Omental fat pad (tissue), 4 donors: ENCODE measurements at places on chromosomes 13 and 19.

DNA sequence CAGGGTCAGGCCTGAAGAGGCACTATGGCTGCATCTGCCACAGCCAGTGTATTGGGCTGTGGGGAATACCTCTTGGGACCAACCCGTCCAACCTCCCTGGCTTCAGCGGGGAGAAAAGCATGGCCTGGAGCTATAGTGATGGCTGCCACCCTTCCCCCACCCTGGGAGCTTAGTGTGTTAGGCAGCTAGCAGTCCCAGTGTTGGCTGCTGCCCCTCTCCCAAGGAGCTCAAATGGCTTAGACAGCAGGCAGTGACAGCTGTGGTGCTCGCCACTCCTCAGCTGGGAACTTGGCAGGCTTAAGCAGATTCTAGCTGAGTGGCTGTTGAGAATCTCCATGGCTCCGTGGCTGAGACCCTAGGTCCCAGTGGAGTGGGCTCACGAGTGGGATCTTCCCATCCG is 19.7 kb downstream of the ACOD1 start:
- DNase-seq: no peak

DNA sequence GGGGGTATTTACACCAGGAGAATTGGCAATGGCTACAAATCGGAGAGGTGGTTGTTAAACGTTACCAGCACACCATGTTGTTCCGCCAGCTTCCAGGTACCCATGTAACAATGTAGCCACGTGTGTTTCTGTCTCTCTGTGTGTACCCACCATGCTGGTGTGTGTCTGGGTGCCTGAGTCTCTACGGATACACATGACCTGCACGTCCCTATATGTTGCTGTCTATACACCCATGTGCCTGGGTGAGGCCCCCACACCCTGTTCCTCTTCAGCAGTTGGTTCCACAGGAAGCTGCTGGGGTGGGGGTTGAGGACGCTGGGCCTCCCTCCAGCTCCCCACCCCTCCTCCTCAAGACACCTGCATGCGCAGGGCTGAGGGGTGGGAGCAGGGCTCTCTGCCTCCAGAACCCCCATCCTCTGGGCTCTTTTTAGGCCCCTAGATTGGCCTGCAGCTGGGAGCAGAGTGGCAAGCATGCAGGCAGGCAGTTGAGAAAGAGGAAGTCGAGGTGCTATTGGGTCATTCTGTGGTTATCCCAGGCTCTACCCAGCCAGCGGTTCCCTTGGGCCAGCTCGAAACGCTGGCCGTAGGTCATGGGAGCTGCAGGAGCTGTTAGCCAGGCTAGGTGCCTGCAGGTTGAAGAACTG is at the start of gene ARHGEF18:
Gene ARHGEF18 (plus strand): TSS at position 351 of the 644 bp plus-strand sequence. CDS start 13,954 bp downstream, outside the sequence.
- DNase-seq: no peak

GRCh38 chr13:38868870-38869269 is 121.8 kb downstream of the STOML3 start:
- DNase-seq: no peak

GRCh38 chr13:59906413-59907049 is 257.2 kb downstream of the DIAPH3 start:
- DNase-seq: no peak

- no peak for DNase-seq
Observed at GRCh38 chr19:11111117-11111770, 22.0 kb downstream of the LDLR start.

DNA sequence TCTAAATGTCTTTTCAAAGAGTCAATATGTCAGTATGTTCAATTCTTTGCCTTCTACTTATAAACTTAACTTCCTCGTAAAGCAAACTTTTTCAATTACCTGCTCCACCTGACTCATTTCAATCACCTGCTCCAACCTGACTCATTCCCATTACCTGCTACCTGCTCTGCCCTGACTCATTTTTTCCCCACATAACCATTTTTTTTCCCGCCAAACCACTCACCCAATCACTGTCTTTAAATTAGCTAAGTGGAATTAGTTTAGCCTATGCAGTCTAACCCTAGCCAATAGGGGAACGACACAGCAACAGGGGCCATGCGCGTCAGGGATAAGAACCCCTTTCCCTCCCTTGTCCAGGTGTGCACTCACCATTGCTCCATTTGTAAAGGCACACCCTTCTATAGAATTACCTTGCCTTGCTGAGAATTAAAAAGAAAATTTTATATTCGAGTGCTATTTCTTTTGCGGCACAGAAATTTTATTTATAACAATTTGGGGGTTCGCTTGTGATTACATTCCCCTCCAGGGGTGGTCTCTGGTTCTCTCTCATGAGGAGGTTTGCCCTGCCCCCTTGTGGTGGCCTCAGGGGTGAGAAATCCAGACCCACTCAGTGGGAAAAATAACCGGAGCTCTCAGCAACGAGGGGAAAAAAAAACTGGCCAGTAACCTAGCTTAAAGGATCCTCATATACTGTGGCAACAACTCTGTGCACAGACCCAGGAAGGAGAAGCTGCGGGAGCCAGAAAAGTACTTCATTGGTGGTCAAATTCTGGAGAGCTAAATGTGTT is 193.1 kb downstream of the ZNF486 start:
- DNase-seq: no peak

GRCh38 chr13:99553033-99553432 is 51.8 kb downstream of the TM9SF2 start:
- no peak for DNase-seq

GRCh38 chr19:23554548-23554947 is 132.5 kb downstream of the ZNF675 start:
- DNase-seq: no peak

- no peak for DNase-seq
Observed at GRCh38 chr13:76600081-76600480, 286.1 kb downstream of the KCTD12 start.

GRCh38 chr19:31283701-31284100 is 65.5 kb downstream of the TSHZ3 start:
- peak; percentile 1 for DNase-seq

DNA sequence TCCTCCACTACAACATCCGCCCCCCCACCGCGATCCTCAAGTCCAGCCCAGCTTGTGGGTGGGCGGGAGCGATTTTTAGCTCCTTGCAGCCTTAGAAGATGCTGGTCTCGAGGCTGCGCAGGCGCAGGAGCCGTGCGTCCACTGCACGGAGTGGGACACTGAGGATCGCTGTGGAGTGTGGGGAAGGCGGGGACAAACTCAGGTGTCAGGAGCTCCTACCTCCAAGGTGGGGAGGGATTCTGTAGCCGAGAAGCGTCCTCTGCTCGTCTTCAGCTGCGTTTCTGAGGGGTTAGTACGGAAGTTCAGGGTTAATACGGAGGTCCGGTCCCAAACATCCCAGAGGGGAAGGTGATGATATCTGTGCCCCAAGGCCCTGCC is at the start of gene RTBDN:
Gene RTBDN (minus strand): TSS at position 14 of the 378 bp plus-strand sequence. CDS start 4,600 bp downstream, outside the sequence.
- no peak for DNase-seq

- DNase-seq: no peak
Observed at GRCh38 chr19:49957262-49957915, 3.6 kb downstream of the SIGLEC11 start.

GRCh38 chr13:29125191-29125933 is 305.2 kb downstream of the MTUS2 start:
- DNase-seq: no peak

DNA sequence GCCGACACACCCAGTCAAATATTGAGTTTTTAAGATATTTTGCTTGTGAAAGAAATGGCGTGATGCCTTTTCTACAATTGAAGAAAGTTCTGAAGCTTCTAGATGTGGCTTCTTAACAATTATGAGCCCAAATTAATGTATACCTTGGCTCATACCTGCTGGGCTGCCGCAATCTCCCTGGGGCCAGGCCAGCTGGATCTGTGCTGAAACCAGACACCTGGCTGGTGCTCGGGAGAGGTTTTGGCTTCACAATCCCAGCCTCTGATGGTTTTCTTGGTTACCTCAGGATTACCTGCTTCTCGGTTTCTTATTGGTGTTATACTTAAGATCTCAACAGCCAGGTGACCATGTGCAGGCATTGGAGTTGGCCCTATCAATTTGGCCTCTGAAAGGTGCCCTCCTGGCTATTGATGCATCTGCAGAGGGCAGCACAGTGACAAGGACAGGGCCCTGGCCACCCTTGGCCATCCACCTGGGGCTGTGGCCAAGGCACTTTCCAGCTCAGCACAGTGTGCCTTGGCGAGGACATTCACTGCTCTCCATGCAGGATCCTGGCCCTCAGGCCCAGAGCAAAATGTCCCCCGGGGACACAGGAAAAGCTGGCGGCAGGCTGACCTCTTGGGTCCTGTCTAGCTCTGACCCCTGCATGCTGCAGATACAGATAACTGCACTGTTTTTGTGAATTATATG is 305.0 kb downstream of the ZNF536 start:
- DNase-seq: no peak

GRCh38 chr19:29191005-29191404 is 21.9 kb downstream of the UQCRFS1 start:
- DNase-seq: no peak

DNA sequence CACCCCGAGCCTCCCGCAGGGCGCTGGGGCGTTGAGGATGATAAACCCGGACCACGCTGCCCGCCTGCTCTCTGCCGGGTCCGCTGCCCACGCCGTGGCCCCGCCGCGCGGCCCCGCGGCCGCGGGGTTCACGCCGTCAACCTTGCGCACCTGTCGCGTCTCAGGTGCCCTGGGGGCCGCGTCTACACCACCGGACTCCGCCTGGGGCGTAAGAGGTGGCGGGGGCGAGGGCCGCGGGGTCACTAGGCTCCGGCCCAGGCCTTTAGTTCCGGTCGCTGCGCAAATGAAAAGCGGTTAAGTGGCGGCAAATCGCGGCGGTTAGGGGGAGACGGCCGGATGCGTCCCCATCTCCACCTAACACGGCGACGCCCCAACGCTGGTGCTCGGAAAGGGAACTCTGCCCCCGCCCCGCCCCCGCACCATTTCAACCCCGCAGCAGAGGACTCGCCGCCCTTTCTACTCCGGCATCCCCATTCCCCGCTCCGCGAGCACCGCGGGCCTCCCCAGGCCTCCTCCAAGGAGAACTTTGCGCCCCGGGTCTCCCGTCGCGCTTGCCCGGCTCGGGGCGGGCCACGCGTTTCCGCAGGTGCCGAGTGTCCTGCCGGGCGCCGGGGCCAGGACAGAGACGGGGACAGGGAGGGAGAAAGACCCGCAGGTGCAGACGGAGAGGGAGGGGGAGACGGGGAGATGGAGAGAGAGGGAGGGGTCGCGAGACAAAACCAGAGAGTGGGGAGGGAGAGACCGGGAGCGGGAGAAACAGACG is 4.3 kb downstream of the ONECUT3 start:
- DNase-seq: no peak

GRCh38 chr13:104411141-104411765 is 1345.0 kb upstream of the SLC10A2 start:
- DNase-seq: no peak

DNA sequence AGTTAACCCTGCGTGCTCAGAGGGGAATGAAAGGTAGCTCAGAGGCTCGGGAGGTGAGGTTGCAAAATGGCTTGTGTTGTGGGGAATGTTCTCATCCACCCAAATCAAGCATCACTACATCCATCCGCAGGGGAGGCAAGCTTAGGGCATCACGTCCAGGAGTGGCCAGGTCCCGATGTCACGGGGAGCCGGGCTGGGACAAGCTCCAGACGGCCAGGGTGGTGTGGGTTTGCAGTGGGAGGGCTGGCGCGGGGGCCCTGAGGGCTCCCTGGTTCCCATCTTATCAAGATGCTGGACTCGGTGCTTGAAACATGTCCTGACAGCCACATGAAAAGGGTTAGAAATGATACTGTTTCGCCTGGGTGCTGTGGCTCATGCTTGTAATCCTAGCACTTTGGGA is 25.8 kb downstream of the EPN1 start:
- no peak for DNase-seq

DNA sequence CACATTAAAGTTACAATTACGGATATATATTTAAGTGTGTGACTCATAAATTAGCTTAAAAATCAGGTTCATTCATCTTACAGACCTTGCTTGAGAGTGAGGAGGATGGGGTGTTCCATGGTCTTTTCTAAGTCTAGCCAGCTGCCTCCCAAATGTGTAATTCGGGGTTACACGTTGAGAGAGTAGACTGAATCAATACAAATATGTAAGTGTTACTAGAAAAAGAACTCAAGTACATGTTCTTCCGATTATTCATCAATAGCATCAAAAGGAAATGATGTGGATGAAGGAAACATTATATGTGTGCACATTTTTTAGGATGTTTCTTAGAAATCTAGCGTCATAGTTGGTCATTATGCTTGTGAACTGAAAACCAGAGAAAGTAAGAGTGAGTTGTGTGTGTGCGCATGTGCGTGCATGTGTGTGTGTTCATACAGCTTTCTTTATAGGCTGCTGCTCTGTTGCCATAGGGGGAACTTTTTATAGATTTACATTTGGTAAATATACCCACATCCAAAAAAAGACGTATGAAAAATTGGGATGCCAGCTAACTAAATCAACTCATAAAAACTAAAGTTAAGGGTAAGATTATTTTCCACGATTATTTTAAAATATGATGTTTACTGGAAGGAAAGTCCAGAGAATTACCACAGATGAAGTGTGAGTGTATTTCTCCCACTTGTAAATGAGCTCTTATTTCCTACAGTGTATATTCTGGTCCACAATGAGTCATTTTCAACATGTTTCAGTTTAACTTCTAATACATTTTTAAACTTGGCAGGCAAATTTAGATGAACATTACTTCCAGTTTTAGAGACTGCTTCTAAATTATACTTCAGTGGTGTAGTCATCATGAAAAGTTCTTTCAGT is 82.4 kb downstream of the PIBF1 start:
- no peak for DNase-seq

- no peak for DNase-seq
Observed at GRCh38 chr13:78121001-78121400, 202.4 kb upstream of the EDNRB start.

DNA sequence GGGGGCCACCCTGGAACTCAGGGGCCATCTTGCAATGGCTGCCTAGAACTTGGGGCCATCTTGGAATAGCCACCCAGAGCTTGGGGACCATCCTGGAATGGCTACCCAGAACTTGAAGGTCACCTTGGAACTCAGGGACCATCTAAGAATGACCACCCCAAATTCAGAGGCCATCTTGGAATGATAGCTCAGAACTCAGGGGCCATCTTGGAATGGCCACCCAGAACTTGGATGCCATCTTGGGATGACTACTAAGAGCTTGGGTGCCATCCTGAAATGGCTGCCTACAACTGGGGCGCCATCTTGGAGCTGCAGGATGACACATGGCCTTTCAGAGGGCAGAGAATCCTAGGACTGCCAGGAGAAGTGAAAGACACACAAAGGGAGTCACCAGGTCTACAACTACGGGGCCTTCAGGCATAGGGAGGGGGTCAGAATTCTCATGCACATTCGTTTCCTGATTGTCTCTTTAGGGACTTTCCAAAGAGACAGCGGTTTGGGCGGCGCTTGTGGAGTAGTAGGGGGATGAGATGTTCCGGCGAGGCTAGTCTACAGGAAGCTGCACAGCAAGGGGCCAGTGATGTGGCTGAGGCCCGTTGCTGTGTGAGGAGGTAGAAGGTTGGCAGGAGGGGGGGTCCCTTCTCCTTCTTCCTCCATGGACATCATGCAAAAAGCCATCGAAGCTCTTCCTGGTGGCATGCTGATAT is 125.0 kb downstream of the IER2 start:
- DNase-seq: no peak

DNA sequence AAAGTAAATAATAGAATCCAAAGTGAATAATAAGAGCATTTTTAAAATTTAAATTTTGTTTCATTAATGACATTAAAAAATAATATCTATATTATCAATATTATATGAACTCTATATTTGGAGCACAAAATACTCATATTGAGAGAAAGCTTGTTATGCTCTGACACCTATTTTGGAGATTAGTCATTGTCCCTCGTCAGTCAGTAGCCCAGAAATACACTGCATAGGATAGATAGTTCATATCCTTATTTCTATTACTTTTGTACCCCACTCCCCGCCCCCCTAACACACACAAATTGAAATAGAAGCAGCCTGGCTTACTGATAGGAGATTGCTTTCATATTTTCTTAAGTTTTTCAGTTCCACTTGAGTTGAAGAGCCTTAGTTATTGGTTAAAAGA is 652.8 kb downstream of the PCDH9 start:
- DNase-seq: no peak
